ENCODE measurements at places on chromosomes 6 and 20.

GRCh38 chr6:164991573-164991972, 317.8 kb downstream of the C6orf118 start:
- no peak for DNase-seq

- DNase-seq = no peak
Observed at GRCh38 chr20:34579191-34579978, 20.9 kb downstream of the MAP1LC3A start.

GRCh38 chr20:19212821-19213502, 520 bp downstream of the SLC24A3 start:
- peak; percentile 12 for DNase-seq

GRCh38 chr6:48378884-48379407, 267.9 kb upstream of the PTCHD4 start:
- DNase-seq = no peak

DNA sequence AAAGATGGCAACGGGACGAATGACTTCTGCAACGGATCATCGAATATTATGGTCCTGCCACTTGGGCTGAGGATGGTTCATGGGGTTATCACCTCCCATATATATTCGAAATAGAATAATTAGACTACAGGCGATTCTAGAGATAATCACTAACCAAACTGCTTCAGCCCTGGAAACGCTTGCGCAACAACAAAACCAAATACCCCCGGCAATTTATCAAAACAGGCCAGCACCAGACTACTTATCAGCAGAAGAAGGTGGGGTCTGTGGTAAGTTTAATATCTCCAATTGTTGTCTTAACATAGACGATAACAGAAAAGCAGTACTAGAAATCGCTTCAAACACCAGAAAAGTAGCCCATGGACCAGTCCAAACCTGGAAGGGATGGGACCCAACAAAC, 31.0 kb upstream of the ULBP3 start:
- DNase-seq = no peak

DNA sequence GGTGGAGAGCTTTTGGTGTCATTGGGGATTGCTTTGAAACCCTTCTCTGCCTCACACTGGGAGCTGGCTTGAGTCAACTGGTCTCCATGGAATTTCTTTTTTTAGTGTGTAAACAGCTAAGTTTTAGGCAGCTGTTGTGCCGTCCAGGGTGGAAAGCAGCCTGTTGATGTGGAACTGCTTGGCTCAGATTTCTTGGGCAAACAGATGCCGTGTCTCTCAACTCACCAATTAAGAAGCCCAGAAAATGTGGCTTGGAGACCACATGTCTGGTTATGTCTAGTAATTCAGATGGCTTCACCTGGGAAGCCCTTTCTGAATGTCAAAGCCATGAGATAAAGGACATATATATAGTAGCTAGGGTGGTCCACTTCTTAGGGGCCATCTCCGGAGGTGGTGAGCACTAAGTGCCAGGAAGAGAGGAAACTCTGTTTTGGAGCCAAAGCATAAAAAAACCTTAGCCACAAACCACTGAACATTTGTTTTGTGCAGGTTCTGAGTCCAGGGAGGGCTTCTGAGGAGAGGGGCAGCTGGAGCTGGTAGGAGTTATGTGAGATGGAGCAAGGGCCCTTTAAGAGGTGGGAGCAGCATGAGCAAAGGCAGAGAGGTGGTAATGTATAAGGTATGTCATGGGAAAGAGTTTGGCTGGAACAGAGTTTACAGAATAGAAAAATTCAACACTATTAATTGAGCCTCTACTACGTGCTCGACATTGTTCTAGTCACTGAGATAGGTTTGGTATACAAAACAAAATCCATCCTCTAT, 31.2 kb downstream of the SRSF3 start:
- DNase-seq = peak; percentile 97

DNA sequence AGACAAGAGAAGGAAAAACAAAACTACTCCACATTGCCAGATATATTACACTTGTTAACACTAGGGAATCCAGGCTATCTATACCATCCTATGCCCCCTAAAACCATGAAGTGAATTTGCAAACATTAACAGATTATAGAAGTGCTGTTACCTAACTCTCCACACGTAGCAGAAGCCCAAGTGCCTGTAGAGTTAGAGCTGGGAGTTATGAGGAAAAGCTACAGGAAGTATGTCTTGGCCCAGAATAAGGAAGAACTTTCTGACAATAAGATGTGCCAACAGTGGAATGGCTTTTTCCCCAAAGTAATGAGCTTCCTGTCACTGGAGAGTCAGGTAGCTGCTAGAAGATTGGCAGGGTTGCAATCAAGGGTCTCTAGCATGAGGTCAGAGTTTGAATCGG, 32.5 kb downstream of the ADGRG6 start:
- DNase-seq = no peak

DNA sequence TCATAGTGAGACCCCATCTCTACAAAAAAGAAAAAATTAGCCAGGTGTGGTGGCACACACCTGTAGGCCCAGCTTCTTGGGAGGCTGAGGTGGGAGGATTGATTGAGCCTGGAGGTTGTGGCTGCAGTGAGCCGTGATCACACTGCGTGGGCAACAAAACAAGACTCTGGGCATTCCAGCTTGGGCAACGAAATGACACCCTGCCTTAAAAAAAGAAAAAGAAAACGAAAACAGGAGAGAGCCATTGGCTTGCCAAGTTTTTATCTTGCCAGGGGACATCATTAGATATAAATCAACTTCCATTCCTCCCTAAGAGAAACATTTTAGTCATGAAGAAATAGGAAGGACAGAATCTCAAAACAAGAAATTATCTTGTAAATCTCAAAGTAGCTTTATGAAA, 109.5 kb downstream of the MAP3K7 start:
- no peak for DNase-seq

DNA sequence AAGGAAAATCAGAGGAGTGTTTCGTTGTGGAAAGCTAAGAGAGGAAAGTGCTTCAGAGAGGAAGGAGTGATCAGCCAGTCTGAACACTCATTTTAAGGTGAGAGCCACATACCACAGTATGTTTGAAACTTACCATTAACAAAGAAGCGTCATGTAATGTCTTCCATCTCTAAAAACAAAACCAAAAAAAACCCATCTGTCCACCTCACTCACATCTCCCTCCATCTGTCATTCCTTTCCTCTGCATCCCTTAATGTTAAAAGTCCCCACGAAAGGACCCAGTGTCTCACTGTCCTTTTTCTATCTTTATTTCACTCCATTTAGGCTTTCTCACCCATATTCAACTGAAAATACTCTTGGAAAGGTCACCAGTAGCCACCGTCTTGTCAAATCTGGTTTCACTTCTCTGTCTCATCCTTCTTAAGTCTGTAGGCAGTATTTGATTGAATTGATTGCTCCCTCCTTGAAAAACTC, 59.4 kb upstream of the GNRH2 start:
- DNase-seq = peak; percentile 30

DNA sequence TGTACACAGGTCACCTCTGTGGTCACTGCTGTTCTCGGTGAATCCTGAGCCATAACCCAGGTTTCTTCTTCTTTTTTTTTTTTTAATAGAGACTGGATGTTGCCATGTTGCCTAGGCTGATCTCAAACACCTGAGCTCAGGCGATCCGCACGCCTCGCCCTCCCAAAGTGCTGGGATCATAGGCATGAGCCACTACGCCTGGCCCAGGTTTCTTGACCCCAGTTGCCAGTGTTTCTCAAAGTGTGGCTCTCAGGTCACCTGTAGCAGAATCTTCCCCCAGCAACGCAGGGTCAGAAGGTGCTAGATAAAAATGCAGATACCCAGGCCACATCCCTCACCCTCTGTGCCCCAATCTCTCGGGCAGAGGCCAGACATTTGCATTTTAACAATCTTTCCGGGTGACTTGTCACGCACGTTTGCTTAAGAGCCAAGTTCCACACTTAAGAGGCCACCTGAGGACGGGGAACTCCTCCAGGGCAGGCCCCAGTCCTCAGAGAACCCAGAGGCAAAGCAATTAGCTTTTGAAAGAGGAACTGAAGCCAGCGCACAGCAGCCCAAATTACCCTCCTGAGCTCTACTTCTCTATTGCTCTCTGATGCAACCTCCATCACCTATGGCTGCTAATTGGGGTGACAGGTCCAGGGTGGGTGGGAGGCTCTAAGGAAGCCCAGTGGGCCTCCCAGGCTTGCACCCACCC, 81.8 kb downstream of the NFATC2 start:
- no peak for DNase-seq

GRCh38 chr6:112362812-112363570, 15.9 kb downstream of the RFPL4B start:
- DNase-seq = no peak

- no peak for DNase-seq
Observed at GRCh38 chr20:53574819-53575218, 18.8 kb downstream of the ZNF217 start.

- no peak for DNase-seq
Observed at GRCh38 chr6:128919412-128920180, 36.7 kb downstream of the LAMA2 start.

GRCh38 chr6:79504372-79504771, 32.9 kb downstream of the LCA5 start:
- DNase-seq = no peak

DNA sequence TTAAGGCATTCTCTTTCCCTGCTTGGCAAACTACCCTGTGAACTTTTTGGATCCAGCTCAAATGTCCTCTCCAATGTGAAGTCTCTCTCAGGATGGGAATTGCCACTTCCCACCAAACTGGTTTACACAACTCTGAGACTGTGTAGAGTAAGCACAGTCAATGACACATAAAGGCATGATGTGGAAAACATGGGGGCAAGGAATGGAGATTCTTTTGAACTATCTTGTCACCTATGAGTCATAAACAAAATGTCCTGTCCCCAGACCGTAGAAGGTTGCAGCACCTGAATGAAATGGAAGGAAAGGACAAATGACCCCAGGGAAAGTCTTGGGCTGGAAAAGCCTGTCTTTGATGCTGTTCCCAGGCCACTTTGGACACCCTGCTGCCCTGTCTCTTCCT, 11.0 kb upstream of the KIF13A start:
- no peak for DNase-seq

GRCh38 chr6:35673755-35674154, 15.0 kb downstream of the FKBP5 start:
- DNase-seq = no peak
